Activated CD4-positive, alpha-beta T cell treated with anti-CD3 and anti-CD28 coated beads, Interleukin-2, amount 10 ng/mL, durations not matched to agents 7 days and 5 days (primary cell): ENCODE measurements at places on chromosomes 11 and 22. TPM values are rescaled to one million over a fixed set of nuclear protein-coding genes. Genes with fewer than 3 reads are reported as not detected.

GRCh38 chr11:45085646-45086501 is 60.6 kb upstream of the PRDM11 start:
- H3K36me3 ChIP-seq: no peaks in the 10 kb centered on the region
- no peak overlapping the region for H3K4me3 ChIP-seq

DNA sequence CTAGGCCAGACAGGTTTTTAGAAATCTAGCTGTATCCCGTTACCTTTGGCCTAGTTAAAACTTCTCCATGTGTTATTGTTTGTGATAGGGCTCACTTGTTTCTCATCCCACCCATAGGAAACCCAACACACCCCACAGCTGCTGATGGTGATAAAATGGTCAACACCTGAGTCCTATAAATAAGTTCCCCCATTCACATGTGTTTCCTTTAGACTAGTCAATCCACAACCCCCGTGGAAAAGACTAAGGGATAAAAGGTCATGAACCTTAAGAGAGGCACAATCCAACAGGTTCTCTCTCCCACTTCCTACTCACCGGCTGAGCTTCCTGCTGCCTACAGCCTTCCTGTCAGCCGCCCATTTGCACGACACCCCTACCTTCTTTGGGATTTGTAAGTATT is 768.4 kb downstream of the JRKL start:
- H3K27ac ChIP-seq: no peak overlapping the region
- DNase-seq: no peak
- no peaks in the 10 kb centered on the region for H3K4me1 ChIP-seq
- H3K36me3 ChIP-seq: no peaks in the 10 kb centered on the region

DNA sequence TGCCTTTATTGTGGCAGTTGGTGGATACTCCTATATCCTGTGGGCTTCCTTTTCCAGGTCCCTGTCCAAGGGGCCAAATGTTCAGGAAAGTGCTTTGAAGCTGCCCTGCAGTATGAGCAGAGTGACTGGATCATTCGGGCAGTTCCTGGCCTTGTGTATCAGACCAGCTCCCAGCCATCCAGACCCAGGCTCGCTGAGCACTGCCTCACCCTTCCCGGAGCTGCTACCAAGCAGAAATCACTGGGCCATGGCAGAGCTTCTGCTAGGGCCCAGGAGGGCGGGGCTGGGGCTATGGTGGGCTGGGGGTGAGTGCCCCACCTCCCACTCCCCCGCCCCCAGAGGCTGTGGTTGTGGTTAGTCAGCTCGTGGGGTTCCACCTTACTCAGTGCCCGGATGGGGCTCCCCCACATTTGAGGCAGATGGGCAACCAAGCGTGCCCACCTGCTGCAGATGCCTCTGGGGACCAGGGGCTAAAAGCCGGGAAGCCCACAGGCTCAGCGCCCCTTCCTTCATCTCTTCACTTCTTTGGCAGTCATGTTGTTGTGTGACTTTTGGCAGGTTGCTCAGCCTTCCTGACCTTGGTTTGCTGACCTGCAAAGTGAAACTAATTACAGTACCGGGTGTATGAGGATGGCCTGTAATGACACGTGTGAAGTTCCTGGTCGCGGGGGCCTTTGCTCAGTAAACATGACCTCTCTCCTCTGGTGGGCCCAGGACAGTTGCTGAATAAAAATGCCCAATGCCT is 2.1 kb upstream of the LRRC32 start:
- H3K27me3 ChIP-seq: peaks cover 29% of the 10 kb centered on the region
- peaks cover 27% of the 10 kb centered on the region for H3K4me1 ChIP-seq
- H3K4me3 ChIP-seq: no peak overlapping the region
- H3K27ac ChIP-seq: peak overlapping the region; percentile 60

DNA sequence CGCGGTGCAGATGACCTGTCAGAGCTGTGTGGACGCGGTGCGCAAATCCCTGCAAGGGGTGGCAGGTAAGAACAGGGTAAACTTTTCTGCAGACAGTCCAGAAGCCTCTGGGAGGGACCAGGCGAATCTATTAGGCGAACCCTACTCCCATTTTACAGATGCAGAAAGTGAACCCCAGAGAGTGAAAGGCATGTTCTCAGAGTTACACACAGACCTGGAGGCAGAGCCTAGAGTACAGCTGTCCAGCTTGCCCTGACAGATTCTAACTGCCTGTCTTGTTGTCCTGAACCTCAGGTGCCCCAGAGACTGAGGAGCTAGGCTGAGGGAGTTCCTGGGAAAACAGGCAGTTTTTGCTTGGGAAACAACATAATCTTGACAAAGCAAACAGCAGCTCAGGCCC is 665 bp downstream of the CCS start:
- H3K27me3 ChIP-seq: no peaks in the 10 kb centered on the region
- peak overlapping the region; percentile 98 for H3K4me3 ChIP-seq
- peak overlapping the region; percentile 95 for H3K27ac ChIP-seq
- peaks cover 2% of the 10 kb centered on the region for H3K36me3 ChIP-seq
- DNase-seq: no peak

- H3K27me3 ChIP-seq: no peaks in the 10 kb centered on the region
- DNase-seq: no peak
- no peak overlapping the region for H3K27ac ChIP-seq
- H3K4me1 ChIP-seq: peaks cover 25% of the 10 kb centered on the region
These were observed 22.2 kb downstream of the NUP50 start for GRCh38 chr22:45185718-45186514.

A4GALT gene
- total RNA-seq: 0.35 TPM

GRCh38 chr11:6453152-6453551 is 12.4 kb upstream of the HPX start:
- no peak for DNase-seq
- H3K4me1 ChIP-seq: no peaks in the 10 kb centered on the region
- H3K36me3 ChIP-seq: no peaks in the 10 kb centered on the region

DNA sequence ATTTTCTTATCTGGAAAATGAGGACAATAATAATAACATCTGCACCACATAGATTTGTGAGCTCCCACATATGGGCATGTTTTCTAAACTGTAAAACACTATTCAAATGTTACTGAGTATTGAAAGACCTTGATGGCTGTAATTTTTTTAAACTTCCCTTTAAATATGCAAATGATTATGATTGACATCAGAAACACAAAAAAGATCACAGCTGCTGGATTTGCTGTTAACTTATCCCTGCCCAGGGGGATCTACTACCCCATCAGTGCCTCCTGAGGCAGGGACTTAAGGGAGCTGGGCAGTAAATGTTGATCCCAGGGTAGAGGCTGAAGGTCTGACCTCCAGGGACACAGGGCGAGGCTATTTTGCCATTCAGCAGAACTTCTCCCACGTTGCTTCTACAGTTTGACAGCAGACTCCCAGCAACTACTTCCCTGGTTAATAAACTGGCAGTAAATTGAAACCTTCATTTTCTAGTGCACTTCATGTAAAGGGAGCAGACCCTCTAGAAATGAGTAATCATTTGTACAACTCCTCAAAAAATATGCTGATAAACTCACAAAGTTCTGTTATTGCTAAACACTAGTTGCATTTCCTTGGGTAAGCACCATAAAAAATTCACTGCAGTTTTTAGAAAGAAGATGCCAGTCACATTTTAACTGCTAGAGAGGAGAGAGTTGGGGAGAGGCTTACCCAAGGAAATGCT is 20.3 kb downstream of the TMPRSS5 start:
- no peaks in the 10 kb centered on the region for H3K27me3 ChIP-seq
- H3K4me1 ChIP-seq: peaks cover 5% of the 10 kb centered on the region
- DNase-seq: no peak
- H3K27ac ChIP-seq: no peak overlapping the region
- no peaks in the 10 kb centered on the region for H3K36me3 ChIP-seq

RAPSN gene
- total RNA-seq: 0.48 TPM

DNA sequence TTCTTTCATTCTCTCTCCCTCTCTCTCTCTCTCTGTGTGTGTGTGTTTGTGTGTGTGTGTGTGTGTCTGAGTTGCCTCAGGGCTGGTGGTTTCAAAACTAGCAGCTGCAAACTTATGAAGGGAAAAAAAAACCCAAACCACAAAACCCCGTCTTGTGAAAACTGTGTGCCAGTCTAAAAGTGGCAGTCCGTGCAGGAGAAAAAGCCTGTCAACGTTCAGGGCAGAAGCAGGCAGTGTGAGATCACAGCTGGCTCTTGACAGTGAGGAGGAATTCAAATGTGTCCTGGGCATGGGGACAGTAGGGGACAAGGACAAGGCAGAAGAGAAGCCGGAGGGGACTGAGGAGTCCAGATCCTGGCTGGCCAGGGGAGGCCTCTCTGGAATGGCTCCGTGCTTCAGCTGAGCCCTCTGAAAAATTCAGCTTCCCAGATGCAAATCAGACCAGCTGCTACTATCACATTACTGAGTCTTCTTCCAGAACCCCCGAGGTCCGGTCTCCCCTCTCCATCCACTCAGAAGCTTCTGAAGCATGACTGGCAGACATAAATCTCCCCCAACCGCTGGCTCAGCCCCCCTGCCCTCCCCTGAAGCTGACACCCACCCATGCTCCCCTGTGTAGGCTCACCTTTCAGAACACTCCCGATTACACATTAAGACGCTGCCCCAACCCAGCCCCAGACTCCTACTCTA is 31.9 kb downstream of the FLI1 start:
- H3K36me3 ChIP-seq: peaks cover 67% of the 10 kb centered on the region
- DNase-seq: peak; percentile 82
- peak overlapping the region; percentile 75 for H3K4me3 ChIP-seq
- peaks cover 98% of the 10 kb centered on the region for H3K4me1 ChIP-seq

GRCh38 chr11:92227230-92227814 is 2.7 kb downstream of the FAT3 start:
- no peak for DNase-seq
- H3K4me3 ChIP-seq: no peak overlapping the region
- peaks cover 54% of the 10 kb centered on the region for H3K27me3 ChIP-seq
- H3K4me1 ChIP-seq: no peaks in the 10 kb centered on the region
- H3K27ac ChIP-seq: no peak overlapping the region
- H3K36me3 ChIP-seq: no peaks in the 10 kb centered on the region

DNA sequence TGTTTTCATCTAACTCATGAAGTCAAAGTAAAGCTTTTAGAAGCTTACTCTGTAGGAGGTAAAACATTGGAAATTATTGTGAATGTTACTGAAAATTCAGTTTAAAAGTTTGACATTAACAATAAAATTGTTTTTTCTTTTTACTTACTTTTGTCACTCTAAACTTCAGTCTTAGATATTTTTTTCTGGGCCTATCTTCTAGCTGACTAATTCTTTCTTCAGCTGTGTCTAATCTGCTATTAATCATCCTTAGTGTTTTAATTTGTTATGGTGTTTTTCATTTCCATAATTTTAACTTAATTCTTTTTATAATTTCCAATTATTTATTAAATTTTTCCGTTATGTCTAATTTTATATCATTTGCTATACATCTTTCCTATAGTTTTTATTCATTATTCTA is 35.0 kb downstream of the IL10RA start:
- no peak overlapping the region for H3K4me3 ChIP-seq
- no peak for DNase-seq
- H3K27me3 ChIP-seq: peaks cover 1% of the 10 kb centered on the region

RAB3IL1 gene
- total RNA-seq: not detected

GRCh38 chr22:20442485-20443284 is 5.1 kb upstream of the SCARF2 start:
- no peak for DNase-seq
- H3K27me3 ChIP-seq: peaks cover 14% of the 10 kb centered on the region
- H3K27ac ChIP-seq: no peak overlapping the region
- H3K4me3 ChIP-seq: no peak overlapping the region

CDC45 gene
- total RNA-seq: 65.7 TPM

ABCC8 gene
- not detected for total RNA-seq

LARGE2 gene
- total RNA-seq: 0.40 TPM

- H3K4me3 ChIP-seq: no peak overlapping the region
- H3K36me3 ChIP-seq: no peaks in the 10 kb centered on the region
- H3K27ac ChIP-seq: no peak overlapping the region
- H3K4me1 ChIP-seq: no peaks in the 10 kb centered on the region
These were observed 91.6 kb downstream of the CECR2 start for GRCh38 chr22:17460895-17461294.

CENPM gene
- 92.0 TPM for total RNA-seq

DNA sequence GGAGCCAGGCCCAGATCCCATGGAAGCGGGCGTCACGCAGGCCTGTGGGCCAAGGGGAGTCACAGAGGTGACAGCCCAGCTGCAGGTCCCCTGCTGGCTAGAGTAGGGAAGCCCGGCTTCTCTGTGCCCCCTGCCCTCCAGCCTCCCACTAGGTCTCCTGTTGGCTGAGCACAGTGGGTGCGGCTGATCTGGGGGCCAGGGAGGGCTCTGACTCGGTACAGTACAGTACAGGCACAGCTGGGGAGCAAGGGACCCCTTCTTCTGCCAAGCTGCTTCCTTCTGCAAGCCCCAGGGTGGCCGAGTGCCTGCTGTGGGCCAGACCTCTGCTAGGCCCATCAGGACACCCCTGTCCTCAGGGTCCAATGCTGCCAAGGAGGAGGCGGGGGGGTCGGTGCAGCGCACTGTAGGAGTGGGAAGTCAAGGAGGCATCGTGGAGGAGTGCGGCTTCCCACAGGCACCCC is 10.1 kb downstream of the SUSD2 start:
- H3K27me3 ChIP-seq: no peaks in the 10 kb centered on the region
- no peak overlapping the region for H3K4me3 ChIP-seq
- no peak overlapping the region for H3K27ac ChIP-seq

PANX2 gene
- total RNA-seq: 0.10 TPM

- no peak overlapping the region for H3K4me3 ChIP-seq
- peaks cover 9% of the 10 kb centered on the region for H3K4me1 ChIP-seq
- H3K36me3 ChIP-seq: no peaks in the 10 kb centered on the region
These were observed 2.2 kb upstream of the ZFTA start for GRCh38 chr11:63770763-63771162.

DNA sequence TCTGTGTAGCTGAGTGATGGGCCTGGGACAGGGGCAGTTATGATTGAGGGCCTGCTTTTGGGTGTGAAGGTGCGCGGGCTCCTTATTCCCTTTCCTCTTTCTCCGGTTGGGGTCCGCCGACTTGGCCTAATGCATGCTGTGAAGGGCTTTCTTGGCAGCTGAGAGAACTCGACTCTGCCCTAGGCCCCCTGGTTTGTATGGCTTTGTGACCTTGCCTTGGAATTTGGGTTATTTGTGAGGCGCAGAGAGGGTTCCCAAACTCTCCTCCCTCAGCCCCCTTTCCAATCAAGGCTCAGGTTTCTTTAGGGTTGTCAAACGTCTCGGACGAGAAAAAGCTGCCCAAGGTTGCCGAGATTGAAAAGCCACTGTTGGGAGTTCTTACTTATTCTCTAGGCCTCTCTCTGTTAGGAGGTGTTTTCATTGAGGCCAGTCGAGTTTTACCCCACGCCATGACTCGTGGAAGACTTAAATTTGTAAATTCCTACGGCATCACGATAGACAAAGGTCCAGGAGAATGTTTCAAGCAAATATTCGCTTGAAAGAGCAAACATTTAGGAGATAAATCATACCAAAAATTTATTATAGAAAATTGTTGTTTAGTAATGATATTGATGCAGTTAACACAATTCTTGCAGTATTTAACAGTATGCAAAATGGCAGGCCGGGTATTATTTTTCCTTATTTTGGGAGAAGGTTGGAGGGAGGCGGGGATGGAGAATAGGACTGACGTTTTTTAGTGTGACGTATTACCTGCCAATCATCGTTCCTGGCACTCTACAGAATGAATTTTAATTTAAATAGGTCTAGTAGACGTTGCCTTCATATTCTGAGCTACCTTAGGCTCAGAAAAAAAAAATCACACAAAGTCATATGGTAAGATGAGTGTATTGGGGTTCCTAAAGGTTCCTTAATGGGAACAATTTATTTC is 689 bp downstream of the PDHX start:
- no peaks in the 10 kb centered on the region for H3K27me3 ChIP-seq
- peak overlapping the region; percentile 98 for H3K4me3 ChIP-seq
- peaks cover 31% of the 10 kb centered on the region for H3K4me1 ChIP-seq
- peaks cover 23% of the 10 kb centered on the region for H3K36me3 ChIP-seq
- peak overlapping the region; percentile 97 for H3K27ac ChIP-seq

CLDN5 gene
- 0.40 TPM for total RNA-seq

CALCA gene
- not detected for total RNA-seq

GRCh38 chr11:68090287-68090686 is 30.9 kb downstream of the CHKA start:
- no peak for DNase-seq
- H3K27me3 ChIP-seq: no peaks in the 10 kb centered on the region
- H3K4me1 ChIP-seq: peaks cover 5% of the 10 kb centered on the region
- H3K27ac ChIP-seq: no peak overlapping the region
- no peak overlapping the region for H3K4me3 ChIP-seq
- no peaks in the 10 kb centered on the region for H3K36me3 ChIP-seq
